ENCODE measurements at places on chromosomes 12 and 14.
A peak's percentile ranks its signal among the peaks of the same experiment; 100 is the strongest.

DNA sequence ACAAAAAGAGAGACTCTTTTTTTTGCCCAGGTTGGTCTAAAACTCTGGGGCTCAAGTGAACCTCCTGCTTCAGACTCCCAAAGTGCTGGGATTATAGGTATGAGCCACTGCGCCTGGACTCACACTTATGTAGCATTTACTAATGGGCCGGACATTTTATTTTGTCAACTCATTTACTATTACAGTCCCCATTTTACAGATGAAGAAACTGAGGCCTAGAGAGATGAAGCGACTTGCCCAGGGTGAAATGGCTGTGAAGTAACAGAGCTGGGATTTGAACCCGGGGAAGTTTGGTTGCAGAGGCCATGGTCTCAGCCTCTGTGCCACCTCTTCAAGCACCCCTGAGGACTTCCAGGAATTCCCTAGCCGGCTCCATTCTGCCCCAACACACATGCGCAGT is 9.4 kb downstream of the HPD start:
- no peak for DNase-seq

DNA sequence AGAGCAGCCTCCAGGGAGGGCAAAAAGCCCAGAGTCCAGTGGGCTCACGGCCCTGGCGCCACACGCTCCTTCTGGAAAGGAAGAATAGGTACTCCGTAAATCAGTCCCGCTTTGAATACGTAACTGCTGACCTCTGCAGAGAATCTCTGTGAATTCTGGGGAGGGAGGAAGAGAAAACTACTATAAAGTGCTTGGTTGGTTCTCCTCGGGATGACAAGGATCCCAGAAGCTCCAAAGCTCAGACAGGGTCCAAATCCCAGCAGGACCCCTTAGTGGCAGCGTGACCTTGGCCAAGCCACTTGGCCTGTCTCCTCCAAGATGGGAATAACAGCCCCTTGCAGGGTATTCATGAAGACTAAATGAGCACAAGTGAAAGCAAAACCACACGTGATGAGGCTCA is 31.7 kb downstream of the ANO2 start:
- no peak for DNase-seq

GRCh38 chr14:55731881-55732498 is 152.0 kb downstream of the KTN1 start:
- peak; percentile 40 for DNase-seq

DNA sequence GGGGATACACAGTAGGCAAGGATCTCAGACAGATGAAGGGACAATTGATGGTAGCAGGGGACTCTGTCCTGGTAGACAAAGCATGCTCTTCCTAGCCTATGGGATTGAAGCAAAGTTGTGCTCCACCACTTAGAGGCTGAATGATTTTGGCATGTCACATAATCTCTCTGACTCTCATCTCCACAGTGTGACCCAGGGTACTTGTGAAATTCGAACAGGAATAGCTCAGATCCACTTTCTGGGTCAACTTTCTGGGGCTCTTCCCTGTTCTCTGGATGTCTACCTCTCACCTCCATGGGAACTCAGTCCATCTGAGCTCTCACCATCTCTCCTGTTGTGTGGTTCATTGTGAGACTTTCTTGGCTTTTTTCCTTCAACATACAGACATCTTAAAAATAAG is 1.7 kb upstream of the DCD start:
- no peak for DNase-seq

DNA sequence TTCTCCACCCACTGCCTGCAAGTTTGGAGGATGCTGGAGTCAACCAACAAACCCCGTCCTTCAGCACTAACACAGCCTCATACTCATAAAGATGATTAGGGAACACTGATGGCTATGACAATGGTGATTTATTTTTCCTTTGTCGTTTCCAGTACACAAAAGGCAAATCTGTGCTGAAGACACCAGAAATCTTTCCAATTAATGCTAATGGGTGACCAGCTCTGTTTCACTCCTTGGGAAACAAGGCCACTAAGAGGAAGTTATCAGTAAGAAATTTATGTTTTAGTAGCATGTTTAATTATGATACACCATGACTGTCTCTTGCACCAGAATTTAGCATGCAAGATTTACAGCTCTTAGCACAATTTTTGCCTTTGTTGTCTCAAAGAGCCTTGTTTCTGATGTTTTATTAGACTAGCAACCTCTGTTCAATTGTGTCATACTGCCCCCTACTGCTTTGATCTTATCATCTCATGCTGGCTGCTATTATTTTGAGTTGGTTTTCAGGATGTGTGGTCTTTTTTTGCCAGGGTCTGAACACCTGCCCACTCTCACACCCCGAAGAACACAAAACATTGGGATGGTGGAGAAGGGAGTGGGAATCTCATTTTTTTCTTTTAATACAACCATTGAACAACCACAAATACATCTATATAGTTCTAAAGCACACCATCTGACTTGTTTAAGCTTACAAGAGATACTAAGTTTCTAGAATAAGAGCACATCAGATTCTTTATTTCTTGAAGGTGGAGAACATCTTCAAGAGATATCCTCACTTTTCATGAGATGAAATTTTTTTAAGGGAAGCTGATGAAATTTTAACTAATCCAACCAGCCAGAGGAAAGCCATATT is 160.9 kb downstream of the SPTSSA start:
- DNase-seq: peak; percentile 44

DNA sequence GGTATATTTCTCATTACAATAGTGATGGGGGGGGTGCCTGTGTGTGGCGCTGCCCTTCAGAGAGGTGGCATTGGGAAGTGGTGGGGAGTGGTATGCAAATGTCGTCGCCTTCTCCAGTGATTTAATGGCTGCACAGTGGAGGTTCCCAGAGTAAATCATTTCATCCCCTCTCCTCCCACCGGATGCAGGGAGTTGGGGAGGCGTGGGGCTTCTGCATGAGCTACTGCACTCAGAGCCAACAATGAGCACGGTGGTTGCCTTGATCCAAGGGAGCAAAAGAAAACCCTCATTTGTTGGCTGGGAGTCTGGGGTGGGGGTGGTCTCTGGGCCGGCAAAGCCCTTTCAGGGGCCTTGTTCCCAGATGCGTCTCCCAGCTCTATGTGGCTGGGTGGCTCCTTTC is 124.3 kb downstream of the AACS start:
- DNase-seq: no peak

GRCh38 chr14:68723808-68724268 is 69.0 kb downstream of the ZFP36L1 start:
- no peak for DNase-seq

GRCh38 chr12:89707703-89708564 is 704 bp downstream of the ATP2B1 start:
- DNase-seq: peak; percentile 45

GRCh38 chr12:3091382-3092241 is 14.4 kb downstream of the TSPAN9 start:
- no peak for DNase-seq

DNA sequence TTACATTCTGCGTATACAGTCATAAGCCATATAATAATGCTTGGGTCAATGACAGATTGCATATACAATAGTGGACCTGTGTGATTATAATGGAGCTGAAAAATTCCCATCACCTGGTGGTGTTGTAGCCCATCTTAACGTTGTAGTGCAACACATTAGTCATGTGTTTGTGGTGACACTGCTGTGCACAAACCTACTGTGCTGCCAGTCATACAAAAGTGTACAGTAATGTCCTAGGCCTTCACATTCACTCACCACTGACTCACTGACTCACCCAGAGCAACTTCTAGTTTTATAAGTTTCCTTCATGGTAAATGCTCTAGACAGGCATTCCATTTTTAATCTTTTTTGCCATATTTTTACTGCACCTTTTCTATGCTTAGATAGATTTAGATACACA is 194.8 kb upstream of the SEL1L start:
- no peak for DNase-seq

GRCh38 chr14:77843651-77844050 is 43.7 kb downstream of the ADCK1 start:
- DNase-seq: no peak

DNA sequence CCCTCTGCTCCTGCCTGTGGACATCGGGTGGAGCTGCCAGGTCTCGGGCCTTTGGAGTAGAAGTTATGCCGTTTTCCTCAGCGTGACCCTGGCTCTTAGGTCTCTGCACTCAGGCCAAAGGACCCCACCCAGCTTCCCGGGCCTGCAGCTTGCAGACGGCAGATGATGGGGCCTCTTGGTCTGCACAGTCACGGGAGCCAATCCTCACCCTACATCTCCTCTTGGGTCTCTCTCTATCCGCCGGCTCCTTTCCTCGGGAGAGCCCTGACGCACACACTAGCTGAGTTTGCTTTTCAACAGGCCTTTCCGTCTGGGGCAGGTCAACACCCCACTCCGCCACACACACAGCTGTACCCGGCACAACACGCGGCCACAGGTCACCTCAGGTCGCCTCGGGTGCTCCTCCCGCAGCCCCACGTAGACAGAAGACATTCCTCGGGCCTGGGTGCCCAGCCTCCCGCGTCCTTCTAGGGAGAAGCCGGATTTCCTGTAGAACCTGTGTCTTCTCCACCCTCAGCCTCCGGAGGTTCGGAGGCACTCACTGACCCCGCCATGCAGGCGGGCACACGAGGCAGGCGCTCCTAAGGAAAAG is 9.9 kb downstream of the GALNT9 start:
- DNase-seq: no peak

DNA sequence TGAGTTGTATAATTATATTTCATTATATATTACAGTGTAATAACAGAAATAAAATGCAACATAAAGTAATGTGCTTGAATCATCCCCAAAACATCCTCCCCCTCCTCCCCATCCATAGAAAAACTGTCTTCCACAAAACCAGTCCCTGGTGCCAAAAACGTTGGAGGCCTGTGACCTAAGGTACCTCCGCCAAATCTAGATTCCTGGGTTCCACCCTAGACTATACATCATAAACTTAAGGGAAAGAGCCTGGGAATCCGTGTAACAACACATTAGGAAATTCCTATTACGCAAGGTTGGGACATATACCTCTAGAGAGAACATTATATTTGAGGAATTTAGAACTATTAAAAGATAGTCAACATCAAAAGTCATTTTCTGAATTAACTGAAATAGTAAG is 38.0 kb downstream of the SPPL3 start:
- DNase-seq: no peak

DNA sequence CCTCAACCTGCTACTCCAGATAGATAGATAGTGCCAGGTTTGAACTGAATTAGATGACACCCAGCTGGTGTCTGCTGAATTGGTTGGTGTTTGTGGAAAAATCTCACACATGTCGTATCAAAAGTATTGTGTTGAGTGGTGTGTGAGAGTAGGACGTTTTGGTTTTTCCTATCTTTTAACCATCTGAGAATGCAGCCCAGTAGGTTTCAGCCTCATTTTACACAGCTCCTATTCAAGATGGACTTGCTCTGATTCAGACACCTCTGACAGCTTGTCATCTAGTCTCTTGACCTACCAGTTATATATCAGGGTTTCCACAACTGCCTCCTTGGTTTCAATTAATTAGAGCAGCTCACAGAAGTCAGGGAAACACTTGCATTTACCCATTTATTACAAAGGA is 254.4 kb downstream of the KTN1 start:
- no peak for DNase-seq

Measured in ELR (cell line).